ENCODE measurements at places on chromosomes 3 and 15. TPM values are rescaled to one million over a fixed set of nuclear protein-coding genes. Genes with fewer than 3 reads are reported as not detected.

Gene KIAA1143
- 32.4 TPM for total RNA-seq

Gene CTXN2
- not detected for total RNA-seq

Gene SLC22A14
- total RNA-seq, result not detected

Gene ZIC1
- total RNA-seq, result not detected

Gene RETNLB
- total RNA-seq, result not detected

Gene PPP2R3A
- 94.9 TPM for total RNA-seq

Gene SLC9A9
- 4.9 TPM for total RNA-seq

Gene SH2D7
- not detected for total RNA-seq

Gene OSBPL10
- total RNA-seq, result 6.4 TPM

Gene CCR1
- 2.0 TPM for total RNA-seq

Gene PIK3CB
- total RNA-seq, result 31.5 TPM

Gene EPHB1
- total RNA-seq, result 1.3 TPM

Gene AGBL1
- not detected for total RNA-seq

Gene C3orf49
- total RNA-seq, result not detected

Gene KIF7
- 2.4 TPM for total RNA-seq

Gene ACAN
- not detected for total RNA-seq

Gene GALNT15
- total RNA-seq, result 6.6 TPM

Gene ALG1L2
- total RNA-seq, result not detected

Gene RYR3
- 0.08 TPM for total RNA-seq

Gene ARHGEF26
- total RNA-seq, result 1.2 TPM

Gene SQOR
- 16.5 TPM for total RNA-seq

Gene NPAP1
- total RNA-seq, result not detected

Gene CCDC39
- total RNA-seq, result not detected

Gene GOLGA6A
- not detected for total RNA-seq

Gene SNUPN
- 19.5 TPM for total RNA-seq

Gene COLQ
- 14.9 TPM for total RNA-seq

Gene ECE2
- total RNA-seq, result not detected
